ENCODE measurements at places on chromosomes 16 and 17.

- DNase-seq: no peak
Measured at GRCh38 chr17:2777242-2777867, 18.9 kb upstream of the RAP1GAP2 start.

- no peak for DNase-seq
Measured at GRCh38 chr17:69884356-69884755, 190.7 kb upstream of the KCNJ16 start.

DNA sequence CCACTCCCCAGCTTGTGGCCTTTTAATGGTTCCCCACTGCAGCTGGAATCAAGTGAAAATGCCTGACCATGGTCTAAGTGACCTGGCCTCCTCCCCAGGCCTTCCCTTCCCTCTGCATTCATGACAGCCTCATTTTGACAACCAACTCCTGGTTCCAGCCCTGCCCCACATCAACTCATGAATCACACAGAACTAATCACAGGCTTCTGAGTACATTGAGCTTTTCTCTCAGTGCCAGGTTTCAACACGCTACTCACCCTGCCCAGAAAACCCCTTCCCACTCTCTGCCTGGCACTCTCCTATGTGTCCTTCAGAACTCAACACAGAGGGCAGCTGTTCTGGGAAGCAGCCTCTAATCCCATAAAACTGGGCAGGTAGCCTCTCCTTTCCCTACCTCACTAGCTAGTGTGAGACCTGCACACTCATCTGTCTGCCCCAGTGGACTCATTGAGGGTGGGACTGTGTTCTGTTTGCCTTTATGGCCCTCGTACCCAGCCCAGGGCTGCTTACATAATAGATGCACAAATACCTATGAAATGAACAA, 313.6 kb downstream of the GRIN2A start:
- no peak for DNase-seq

- no peak for DNase-seq
Measured at GRCh38 chr16:30697264-30698138, 1.5 kb upstream of the SRCAP start.

DNA sequence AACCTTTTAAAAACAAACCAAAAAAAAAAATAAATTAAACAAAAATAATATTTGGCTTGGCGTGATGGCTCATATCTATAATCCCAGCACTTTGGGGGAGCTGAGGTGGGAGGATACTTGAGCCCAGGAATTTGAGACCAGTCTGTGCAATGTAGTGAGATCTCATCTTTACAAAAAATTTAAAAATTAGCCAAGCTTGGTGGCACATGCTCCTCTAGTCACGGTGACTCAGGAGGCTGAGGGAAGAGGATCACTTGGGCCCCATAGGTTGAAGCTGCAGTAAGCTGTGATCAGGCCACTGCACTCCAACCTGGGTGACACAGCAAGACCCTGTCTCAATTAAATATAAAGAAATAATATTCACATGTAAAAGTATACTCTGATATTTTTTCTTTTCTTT, 12.2 kb downstream of the GNGT2 start:
- DNase-seq: no peak

GRCh38 chr17:55201308-55201932, 63.3 kb upstream of the HLF start:
- no peak for DNase-seq

DNA sequence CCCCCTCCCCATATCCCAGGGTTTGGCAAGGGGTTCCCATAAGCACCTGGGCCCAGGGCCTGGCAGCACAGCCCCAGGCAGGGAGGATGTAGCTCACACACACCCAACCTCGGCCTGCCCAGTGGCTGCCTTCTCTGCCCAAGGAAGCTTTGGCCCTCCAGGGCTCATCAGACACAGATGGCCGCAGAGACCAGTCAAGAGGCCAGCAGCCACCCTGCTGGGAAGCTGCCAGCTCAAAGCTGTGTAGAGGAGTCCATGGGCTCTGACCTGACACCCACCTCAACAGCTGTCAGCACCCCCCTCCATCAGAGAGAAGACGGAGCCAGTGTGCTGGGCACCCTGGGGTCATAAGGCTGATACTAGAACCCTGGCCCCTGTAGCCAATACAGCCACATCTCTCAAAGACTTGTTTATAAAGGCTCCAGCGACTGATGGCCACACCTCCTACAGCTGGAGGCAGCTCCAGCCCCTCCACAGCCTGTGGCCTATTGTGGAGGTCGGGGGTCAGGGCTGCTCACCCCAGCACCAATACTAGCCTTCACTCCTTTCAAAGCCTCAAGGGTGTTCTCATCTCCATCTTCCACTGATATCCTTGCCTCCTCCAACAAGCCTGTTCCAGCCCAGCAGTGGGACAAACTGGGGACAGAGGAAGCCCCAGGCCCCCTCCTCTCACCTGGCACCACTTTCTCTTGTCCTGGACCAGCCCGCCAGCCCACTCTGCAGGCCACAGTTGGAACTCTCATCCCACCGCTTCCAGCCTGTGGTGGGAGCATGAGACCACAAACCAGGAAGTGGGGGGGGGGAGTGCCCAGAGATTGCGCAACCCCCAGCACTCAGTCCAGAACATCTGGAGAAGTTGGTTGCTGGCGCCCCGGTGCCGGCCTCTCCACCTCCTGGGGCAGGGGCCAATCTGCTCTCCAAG, 2.2 kb upstream of the MPG start:
- peak; percentile 82 for DNase-seq

GRCh38 chr17:2952174-2952845, 111.1 kb downstream of the OR1D5 start:
- peak; percentile 52 for DNase-seq

DNA sequence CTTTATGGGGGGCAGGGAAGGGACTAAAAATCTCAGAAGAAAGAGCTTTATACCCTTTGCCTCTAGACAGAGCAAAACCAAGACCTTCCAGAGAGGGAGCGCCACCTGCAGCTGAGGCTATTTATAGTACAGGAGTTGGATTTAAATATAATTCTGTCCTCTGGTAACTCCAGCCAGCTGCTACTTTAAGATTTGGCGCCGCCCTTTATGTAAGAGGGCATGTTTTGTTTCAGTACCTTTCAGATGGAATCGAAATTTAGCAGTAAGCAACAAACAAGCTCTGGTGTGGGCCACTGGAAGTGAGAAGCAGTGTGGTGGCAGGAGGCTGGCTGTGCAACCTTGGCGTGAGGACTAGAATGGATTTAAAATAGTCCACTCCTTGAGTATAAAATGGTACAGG, 5.2 kb upstream of the GUCY2D start:
- DNase-seq: peak; percentile 25

DNA sequence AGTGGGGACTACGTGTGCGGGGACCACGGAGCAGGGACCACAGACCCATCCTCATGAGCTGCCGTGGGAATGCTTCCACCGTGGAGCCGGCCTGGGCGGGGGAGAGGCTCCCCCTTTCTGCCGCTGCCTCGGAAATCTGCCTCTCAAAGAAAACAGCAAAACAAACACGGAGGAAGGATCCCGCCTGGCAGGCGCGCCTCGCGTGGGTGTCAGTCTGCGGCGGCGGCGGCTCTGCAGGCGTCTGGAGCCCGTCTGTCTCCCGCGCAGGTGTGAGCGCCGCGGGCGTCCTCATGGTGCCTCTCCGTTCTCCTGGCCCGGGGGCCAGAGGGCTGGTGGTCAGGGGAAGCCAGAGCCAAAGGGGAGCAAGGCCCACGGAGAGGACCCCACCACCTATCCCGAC, 27.5 kb downstream of the GSE1 start:
- DNase-seq: no peak

DNA sequence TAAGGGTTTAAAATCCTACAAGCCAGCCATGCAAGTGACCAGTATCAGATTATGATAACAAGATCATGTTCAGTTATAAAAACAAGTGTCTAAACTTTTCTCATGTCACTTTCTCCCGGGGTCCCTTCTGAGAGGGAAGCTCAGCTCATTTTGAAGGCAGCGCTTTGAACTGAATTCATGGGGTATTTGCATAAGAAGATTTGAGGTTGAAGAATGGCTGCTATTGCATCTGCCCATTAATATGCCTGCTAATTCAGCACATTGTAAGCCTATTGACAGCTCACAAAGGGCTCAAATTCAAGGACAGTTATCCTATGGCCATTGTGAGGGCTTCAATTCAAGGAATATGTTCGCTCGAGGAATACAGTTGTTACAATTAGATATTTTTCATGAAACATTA, 290.2 kb upstream of the IRX3 start:
- no peak for DNase-seq

- DNase-seq: no peak
Measured at GRCh38 chr16:83863682-83864081, 35.2 kb upstream of the MLYCD start.

DNA sequence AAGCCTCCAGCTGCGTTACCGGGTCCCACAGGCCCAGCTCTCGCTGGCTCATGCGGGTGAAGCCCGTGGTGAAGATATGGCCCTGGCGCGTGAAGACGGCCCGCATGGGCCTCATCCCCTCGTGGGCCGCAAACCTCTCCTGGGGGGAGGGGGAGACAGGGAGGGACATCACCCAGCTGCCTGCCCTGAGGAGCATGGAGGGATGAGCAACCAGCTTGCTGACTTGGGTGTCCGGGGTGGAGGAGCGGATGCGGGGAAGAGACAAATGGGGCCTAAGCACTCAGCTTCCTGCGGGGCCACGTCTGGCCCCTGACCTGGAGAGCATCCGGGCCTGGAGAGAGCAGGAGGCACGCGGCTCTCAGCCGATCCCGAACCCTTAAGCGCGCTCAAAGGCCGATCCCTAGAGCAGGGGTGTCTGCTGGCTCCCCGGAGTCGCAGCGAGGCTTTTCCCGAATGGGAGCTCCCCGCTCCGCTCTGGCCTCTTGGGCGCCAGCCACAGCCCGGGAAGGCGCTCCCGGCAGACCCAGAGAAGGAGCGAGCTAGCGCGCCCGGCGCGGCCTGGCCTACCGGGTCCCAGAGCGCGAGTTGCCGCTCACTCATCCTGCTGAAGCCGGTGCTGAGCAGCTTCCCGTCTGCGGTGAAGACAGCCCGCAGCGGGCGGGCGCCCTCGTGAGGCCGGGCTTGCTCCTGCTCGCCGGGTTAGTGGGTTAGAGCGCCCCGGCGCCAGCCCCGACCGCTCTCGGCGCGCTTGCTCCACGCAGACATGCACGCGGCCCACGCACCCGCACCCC, 5.0 kb downstream of the CORO6 start:
- DNase-seq: peak; percentile 52

DNA sequence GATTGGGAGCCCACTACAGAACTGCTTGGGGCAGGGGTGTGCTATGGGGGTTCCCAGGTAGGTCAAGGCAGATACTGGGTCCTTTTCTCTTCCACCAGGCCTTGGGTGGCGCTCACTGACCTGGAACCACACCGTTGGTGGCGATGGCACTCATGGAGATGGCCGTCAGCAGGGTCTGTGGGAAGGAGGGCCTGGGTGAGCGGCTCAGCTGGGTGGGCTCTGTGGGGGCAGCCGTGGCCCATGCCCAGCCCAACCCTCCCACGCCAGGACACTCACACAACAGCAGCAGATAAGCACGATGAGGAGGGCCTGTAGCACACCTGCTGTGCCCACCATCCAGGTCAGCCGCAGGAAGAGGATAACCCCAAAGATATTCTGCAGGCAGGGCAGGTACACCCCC, 10.8 kb downstream of the SLC12A4 start:
- DNase-seq: no peak

DNA sequence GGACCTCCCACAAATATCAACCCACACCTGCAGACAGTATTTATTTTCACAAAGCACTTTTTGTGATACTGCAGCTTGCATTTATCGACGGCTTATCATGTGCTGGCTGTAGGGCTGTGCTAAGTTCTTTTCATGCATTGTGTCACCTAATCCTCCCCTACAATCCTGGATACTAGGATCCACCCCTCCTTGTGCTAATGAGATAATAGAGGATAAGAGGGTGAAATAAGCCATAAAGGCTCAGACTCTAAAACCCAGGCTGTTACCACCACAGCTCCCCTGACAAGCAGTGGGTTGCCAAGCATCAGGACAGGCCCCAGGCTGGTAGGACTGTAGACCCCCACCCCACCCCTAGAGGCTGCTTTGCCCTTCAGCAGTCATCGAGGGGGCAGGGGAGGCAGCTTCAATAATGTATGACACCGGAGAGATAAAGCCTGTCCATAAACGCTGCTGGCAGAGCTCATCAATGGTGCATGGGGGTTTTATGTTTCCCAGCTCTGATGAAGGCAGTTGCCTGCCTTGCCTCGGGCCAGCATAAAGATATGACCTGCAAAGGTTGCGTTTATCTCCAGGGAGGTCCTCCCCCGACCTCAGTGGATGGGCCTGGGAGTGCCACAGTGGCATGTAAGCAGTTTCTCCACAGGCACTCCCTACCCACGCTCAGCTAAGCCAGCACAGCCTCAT, 73.9 kb upstream of the C16orf82 start:
- DNase-seq: no peak

DNA sequence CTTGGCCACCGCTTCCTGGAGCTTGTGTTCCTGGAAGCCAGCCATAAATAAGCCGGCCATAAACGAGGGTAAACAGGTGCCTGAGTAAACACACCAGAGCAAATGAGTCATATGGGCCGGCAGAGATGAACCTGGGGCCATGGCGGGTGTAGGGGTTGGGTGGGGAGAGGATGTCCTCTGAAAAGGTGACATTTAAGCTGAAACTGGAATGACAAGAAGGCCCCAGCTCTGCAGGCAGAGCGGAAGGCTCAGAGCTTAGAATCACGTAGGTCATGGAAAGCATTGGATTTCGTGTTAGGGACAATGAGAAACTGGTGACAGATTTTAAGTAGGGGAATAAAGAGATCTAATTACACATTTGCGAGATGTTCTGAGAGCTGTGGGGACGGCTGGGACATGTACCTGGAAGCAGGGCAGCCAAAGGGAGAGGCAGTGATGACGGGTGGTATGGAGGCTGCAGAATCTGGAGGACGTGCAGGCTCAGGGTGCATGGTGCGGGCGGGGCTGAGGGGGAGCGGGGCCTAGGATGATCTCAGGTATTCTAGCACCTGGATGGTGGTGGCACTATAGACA, 8.1 kb upstream of the DNASE1 start:
- peak; percentile 84 for DNase-seq

DNA sequence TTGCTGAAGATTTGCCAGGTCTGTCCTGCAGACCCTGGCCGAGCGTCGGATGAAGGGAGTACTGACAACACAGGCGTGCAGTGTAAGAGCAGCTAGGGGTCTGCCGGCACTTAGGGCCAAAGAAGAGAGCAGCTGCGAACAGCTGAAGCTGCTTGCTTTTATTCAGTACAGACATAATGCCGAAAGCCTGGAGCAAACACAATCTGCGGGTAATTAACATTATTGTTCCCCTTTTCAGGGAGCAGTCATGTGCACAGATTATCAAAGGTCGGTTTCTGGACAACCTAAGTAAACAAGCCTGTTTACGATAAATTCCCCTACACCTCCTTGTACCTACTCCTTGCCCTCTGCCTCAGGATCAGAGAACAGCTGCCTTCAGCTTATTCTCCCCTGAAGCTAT, 12.0 kb upstream of the KRT23 start:
- peak; percentile 57 for DNase-seq

DNA sequence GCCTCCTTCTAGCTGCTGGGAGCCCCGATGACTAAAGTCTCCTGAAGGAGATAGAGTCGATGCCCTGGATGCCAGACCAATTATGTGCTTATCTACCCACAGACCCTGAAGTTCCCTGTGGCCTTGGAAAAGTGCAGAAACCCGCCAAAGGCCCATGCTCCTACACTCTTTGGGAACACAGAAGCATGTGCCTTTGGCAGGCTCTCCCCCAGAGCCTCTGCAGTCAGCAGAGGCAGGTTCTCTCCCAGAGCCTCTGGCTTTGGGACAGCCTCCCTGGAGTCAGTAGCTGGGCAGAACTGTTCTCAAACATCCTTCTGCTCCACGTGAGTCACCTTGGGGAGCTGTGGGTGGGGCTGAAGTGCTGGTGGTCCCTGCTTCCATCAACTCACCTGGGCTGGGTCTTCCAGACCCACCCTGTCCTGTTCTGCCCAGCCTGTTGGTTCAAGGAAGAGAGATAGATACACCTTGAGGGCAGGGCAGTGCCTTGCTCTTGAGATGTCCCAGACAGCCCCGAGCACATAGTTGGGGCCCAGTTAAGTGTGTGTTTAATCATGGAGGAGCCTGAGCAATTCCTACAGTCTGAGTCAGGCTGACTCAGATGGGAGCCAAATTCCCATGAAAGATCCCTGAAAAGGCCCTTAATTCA, 3.2 kb upstream of the CDK5RAP3 start:
- DNase-seq: no peak
